Epithelial cell of alveolus of lung (primary cell): ENCODE measurements at places on chromosomes 5 and 9. TPM values are rescaled to one million over a fixed set of nuclear protein-coding genes. Genes with fewer than 3 reads are reported as not detected.

IRF1 gene
- total RNA-seq, result 13.6 and 48.6 TPM in 2 replicates

NKD2 gene
- 2.1 and 102 TPM in 2 replicates for total RNA-seq

HINT1 gene
- total RNA-seq, result 182 and 261 TPM in 2 replicates

GMCL2 gene
- not detected in 2 replicates for total RNA-seq

CCDC69 gene
- total RNA-seq, result 3.5 and 13.6 TPM in 2 replicates

NFX1 gene
- 14.2 and 18.8 TPM in 2 replicates for total RNA-seq
